Foreskin melanocyte (primary cell): ENCODE measurements at places on chromosomes 13 and 19.

GRCh38 chr13:45951724-45952123, 100.2 kb upstream of the SIAH3 start:
- DNase-seq = no peak

DNA sequence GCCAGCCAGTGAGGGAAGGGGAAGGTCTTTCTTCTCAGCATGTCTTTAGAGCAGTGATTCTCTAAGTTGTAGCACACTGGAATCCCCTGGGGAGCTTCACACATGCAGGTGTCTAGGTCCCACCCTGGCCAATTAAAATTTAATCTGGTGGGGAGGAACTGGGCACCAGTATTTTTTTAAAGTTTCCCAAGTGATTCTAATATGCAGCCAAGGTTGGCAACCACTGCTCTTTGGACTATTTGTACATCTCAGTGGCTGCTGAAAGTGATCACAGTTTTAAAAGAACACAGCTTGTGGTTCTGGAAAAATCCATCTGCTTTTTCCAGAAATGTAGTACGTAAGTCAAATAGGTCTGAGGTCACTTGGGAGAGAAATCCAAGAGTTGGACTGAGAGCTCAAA, 10.7 kb upstream of the KATNAL1 start:
- no peak for DNase-seq

GRCh38 chr13:79660361-79660760, 179.4 kb downstream of the NDFIP2 start:
- DNase-seq = no peak

GRCh38 chr19:45348367-45349125, 8.0 kb downstream of the KLC3 start:
- no peak for DNase-seq

DNA sequence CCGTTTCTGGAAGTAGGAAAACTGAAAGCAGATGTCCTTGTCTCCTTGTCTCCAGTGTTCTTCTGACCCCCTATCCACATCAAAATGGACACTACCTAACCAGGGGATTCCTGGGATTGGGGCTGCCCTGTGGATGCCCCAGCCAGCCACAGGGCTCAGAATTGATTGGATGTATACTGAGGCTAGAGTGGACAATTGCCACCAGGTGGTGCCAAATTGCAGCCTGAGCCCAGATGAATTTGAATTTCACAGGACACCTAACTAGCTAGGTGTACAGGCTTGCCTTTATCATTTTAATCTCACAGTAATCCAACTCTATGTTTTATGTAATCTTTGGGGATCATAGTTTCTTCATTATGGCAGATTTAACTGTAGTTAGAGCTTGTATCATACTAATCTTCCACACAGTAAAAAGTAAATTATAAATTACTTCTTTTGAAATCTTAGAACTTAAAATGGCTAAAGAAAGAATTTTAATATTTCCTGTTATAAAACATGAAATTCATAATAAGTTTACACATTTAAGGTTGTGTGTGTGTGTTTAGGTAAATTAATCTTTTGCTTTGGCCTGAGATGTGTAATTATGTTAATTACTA, 58.0 kb downstream of the PIBF1 start:
- peak; percentile 3 for DNase-seq

DNA sequence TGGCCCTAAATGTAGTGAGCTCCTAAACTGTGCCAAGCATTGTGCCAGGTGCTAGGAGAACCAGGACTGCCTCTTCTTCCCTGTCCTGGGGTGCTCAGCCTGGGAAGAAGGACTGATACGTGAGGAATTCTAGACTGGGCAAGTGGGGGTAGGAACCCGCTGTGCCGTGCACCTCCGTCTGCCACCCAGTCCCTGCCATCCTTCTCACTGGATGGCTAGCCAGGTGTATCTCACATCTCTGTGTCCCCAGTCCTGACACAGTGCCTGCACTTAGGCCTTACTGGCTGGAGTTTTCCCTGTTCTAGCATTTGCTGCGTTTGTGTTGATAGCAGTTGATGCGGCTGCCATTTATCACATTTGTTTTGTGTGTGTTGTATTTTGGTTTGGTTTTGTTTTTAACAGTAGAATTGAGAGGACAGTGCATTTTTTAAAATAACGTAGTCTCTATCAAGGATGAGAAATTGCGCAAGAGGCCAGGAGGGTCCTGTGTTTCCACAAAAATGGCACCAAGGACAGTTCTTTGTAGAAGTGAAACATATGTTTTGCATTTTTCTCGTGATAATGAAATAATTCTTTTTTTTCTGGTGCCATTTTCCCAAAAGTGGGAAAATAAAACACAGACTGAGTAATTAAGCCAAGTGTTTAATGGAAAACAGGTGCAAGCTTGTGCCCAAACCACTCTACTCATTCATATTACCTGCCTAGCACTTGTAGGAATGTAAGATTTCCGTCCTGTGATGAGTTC, 4.7 kb upstream of the GPR183 start:
- no peak for DNase-seq
